ENCODE measurements at places on chromosomes 2 and 18.

DNA sequence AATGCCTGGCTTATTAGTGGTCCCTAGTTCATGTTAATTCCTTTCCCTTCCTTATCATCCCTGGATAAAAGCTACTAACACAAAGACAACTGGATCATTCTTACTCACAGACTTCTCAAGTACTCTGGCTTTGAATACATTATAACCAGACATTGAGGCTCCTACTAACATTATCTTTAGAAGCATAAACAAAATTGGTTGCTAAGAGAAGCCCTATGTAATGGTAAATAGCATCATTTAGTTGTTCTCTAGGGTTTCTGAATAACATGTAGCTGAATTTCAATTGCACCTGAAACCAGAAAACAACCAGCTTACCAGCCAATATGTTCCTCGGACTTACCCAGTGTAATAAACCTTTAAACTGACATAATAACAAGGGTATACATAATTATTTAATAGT is 114.1 kb upstream of the NCKAP5 start:
- DNase-seq, result no peak

GRCh38 chr2:219731173-219731572 is 103.7 kb downstream of the SLC4A3 start:
- no peak for DNase-seq

DNA sequence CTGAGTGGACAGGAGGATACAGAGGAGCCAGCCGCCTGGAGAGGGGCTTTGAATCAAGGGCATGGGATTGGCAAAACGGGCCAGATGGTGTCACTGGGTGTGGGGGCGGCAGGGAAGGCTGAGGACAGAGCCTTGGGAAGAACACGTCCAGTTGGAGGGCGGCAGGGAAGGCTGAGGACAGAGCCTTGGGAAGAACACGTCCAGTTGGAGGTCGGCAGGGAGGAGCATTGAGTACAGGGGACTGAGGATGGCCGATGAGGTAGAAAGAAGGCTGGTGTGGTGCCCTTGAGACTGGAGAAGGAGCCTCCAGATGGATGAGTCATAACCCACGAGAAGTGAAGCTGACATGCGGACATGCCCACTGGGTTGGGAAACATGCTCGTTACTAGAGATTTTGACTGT is 4.5 kb downstream of the HES6 start:
- DNase-seq, result peak; percentile 76

DNA sequence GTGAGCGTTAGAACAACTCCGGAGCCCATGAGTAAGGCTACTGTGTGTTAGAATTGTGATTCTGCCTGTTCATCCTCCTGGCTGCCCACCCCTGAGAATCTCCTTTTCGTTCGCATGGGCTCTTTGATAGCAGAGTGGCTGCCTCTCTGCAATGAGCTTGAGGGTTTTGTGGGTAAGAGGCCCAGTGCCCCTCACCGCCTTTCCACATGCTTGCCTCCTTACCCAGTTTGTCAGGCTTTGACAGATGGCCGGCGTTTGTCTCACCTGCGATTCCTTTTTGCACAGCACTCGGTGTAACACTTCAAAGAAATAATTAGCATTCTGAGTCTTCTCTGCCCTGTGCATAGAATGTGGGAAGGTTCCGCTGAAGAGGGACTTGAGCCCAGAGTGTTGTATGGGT is 138.0 kb downstream of the RHBDD1 start:
- DNase-seq, result no peak

DNA sequence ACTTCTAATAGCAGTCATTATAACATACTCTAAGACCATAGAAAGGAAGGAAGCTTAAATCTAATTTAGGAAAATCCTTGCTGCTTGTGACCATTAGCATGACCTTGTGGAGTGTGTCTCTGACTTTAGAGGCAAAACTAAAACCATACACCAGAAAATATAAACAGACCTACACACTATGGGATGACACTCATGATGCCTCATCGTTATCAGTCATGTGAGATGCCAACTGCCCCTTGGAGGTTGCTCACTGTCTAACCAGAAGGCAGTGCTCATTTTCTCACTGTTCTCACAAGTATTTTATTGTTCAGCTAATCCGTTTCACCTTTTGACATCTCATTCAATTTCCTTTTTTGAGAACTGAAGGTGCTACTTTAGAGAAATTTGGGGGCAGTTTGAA is 376.9 kb downstream of the RND3 start:
- no peak for DNase-seq

GRCh38 chr2:7867867-7868266 is 814.0 kb upstream of the ID2 start:
- DNase-seq, result no peak

- DNase-seq, result no peak
These were observed 148.5 kb downstream of the L3MBTL4 start for GRCh38 chr18:6266212-6266611.

DNA sequence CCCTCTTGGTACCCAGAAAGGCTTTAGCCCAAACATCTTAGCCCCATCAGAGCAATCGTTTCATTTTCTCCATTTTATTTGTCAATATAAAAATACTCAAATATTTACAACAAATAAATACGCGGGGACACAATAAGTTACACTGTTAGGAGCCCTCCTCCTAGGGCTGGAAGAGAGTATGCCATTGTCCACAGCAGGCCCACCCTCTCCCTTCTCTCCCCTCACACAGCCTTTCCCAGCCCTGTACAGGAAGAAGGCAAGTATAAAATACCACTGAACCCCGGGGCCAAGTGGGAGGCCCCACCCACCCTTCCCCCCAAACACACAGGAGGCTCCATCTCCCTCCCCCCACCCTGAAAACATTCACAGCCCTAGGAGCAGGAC is 1.9 kb upstream of the ANKRD39 start:
- DNase-seq, result no peak

- no peak for DNase-seq
These were observed 86.8 kb downstream of the ERBB4 start for GRCh38 chr2:212451786-212452231.

DNA sequence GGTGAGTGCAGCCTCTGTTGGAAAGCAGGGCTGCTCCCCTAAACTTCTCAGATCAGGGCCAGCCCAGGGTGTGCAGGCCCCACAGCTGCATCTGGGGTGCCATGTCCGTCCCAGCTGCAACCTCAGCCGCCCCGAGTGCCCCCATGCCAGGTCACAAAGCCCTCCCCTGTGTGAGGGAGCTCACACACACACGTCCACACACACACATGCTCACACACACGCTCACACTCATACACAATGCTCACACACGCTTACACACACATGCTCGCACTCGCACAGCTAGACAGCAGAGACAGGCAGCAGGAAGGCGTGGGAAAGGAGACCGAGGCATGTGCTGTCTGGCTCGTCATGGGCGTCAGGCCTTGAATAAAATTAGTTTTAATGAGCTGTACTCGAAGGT is 55.4 kb downstream of the ADI1 start:
- no peak for DNase-seq

- no peak for DNase-seq
These were observed 69.1 kb upstream of the FOXI3 start for GRCh38 chr2:88521445-88522073.

DNA sequence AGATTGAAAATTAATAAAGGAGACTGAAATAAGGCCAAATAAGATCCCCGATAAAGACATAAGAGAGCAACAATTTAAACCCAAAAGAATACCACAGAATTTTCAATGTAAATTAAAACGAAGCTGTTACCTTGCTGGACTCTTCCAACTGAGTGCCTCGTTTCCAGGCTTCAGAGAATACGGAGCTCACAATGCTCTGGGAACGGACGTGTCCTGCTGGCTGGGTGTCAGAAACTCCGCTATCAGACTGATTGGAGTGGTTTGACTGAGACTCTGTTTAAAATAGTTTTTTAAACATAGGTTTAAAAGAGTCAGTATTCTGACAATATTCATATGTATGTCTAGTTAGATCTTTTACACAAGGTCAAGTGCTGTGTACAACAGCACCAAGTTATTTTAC is 90.4 kb downstream of the RAPH1 start:
- no peak for DNase-seq

GRCh38 chr2:170396799-170397459 is 219.0 kb downstream of the MYO3B start:
- no peak for DNase-seq

Data from WERI-Rb-1 (cell line).